ENCODE measurements at places on chromosomes 5 and 9. TPM values are rescaled to one million over a fixed set of nuclear protein-coding genes. Genes with fewer than 3 reads are reported as not detected.

DNA sequence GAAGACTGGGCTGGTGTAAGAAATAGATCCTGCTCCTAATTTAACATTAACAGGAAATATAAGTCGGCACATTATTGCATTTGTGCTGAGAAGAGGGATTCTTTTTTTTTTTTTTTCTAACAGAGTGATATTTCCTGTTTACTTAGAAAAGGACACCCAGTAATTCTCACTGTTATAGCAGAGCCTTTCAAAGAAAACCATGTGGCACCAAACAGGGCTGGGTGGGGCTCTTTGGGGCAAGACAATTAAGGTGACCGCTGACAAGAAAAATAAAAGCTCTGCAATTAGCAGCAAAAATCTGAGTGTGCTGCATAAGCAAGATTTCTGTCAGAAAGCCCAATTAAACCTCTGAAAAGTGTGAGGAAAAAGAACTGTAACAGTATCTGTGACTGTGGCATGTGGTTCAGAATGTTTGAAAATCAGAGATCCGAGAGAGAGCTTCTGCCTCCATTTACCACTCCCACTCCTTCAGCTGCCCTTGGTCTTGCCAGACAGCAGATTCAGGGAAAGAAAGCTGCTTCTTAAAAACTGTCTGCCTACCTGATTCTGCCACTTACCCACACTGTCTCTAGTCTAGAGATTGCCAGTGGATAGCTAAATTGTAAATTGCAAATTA, 77.1 kb upstream of the IQGAP2 start:
- H3K27ac ChIP-seq: no peak overlapping the region
- H3K4me1 ChIP-seq: no peaks in the 10 kb centered on the region
- no peak overlapping the region for H3K4me3 ChIP-seq
- H3K36me3 ChIP-seq: no peaks in the 10 kb centered on the region
- no peaks in the 10 kb centered on the region for H3K27me3 ChIP-seq

DNA sequence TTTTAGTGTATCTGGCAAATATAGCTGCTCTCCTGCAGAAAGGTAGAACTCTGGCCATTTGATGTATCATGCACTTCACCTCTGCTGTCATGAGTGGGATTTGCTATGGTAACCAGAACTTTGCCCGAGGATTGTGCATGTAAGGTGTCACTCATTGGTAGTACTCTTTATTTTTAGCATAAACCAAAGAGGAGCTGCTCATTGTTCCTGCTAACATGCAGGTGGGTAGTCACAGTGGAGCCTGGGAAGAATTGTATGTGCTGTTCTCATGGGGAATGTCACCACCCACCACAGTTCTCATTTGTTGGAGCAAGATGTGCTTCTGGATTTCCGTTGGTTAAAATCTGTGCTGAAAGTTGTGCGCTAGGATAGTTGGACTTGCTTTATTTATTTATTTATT, 12.3 kb downstream of the PDZD2 start:
- no peak overlapping the region for H3K4me3 ChIP-seq
- no peaks in the 10 kb centered on the region for H3K36me3 ChIP-seq

DNA sequence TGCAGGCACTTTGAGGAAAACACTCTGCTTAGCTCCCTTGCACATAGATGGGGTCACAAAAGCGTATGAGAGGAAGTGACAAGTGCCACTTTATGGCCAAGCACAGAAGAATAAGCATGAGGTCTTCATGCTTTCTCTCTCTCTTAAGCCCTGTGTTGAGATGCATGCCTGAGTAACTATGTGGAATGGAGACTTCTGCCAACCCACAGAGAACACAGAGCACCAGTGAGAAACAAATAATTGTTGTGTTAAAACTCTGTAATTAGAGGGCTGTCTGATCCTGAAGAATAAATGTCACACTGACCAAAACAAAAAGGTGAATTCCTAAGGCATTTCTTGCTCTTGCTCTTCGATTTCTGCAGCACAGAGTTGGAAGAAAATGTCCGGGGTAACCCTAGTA, 488.5 kb downstream of the CTNND2 start:
- H3K36me3 ChIP-seq: no peaks in the 10 kb centered on the region
- no peaks in the 10 kb centered on the region for H3K4me1 ChIP-seq

- H3K4me1 ChIP-seq: peaks cover 26% of the 10 kb centered on the region
- no peak within 1 kb of the TSS for H3K4me3 ChIP-seq
- H3K27ac ChIP-seq: peak within 1 kb of the TSS; percentile 67
- no peak for DNase-seq
Measured at GRCh38 chr5:132873119-132873929, at the start of gene LEAP2. Gene LEAP2, plus strand, starts transcription at chr5:132873668. Its CDS starts 27 bp downstream, at chr5:132873695.

DNA sequence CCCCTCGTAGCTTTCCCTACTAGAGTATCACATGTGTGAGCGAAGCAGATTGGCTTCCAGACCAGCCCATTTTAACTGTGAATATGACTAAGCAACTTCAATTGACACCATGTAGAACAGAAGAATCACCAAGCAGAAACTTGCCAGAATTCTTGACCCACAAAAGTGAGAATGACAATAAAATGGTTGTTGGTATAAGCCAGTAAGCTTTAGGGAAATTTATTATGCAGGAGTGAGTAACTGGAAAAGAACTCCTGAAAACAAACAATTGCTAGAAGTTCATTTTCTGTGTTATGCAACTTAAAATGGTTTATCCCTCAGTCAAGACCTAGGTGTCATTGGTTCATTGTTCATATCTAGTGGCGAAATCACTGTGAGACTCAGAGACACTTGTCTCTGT, 303.1 kb downstream of the DMRT2 start:
- H3K27me3 ChIP-seq: no peaks in the 10 kb centered on the region
- H3K4me3 ChIP-seq: no peak overlapping the region
- no peaks in the 10 kb centered on the region for H3K4me1 ChIP-seq
- H3K27ac ChIP-seq: no peak overlapping the region

DNA sequence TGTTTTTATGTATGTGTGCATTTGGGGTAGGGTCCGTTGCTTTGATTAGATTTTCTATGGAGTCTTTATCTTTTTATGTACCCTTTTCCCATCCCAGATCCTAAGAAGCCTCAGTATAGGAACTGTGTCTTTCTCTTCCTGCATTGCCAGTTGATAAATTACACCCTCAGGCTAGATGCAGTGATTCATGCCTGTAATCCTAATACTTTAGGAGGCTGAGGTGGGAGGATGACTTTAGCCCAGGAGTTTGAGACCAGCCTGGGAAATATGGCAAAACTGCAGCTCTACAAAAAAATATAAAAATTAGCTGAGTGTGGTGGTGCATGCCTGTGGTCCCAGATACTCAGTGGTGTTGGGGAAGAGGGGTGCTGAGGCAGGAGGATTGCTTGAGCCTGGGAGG, 40.2 kb downstream of the NLN start:
- H3K27ac ChIP-seq: no peak overlapping the region
- no peaks in the 10 kb centered on the region for H3K27me3 ChIP-seq
- peaks cover 4% of the 10 kb centered on the region for H3K4me1 ChIP-seq
- no peak for DNase-seq
- no peak overlapping the region for H3K4me3 ChIP-seq

- no peak overlapping the region for H3K4me3 ChIP-seq
- no peaks in the 10 kb centered on the region for H3K36me3 ChIP-seq
- H3K27me3 ChIP-seq: no peaks in the 10 kb centered on the region
- no peak overlapping the region for H3K27ac ChIP-seq
- no peaks in the 10 kb centered on the region for H3K4me1 ChIP-seq
Measured at GRCh38 chr9:77892955-77893514, 138.6 kb downstream of the GNAQ start.

DNA sequence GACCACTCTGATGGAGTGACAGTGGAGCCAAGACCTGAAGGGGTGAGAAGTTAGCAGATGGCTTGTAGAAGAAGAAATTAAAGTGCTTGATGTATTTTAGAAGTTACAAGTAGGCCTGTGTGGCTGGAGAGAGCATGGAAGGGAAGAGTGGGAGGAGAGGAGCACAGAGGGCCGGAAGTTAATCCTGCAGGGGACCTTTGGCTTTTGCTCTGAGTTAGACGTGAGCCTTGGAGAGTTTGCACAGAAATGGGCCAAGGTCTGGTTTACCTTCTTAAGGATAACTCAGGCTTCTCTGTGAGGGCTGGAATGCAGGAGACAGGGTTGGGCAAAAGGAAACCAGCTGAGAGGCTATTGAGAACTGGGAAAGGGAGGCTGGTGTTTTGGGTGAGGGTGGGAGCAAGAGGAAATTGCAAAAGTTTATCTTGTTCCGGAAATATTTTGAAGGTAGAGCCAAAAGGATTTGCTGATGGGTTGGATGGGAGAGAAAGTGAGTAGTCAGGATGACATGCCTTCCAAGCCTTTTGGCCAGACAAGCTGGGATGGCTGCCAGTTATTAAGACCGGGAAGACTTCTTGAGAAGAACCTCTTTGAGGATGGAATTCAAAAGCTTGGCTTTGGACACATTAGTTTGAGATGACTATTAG, 17.5 kb upstream of the F2RL1 start:
- no peaks in the 10 kb centered on the region for H3K4me1 ChIP-seq
- H3K27ac ChIP-seq: peak overlapping the region; percentile 47
- H3K4me3 ChIP-seq: no peak overlapping the region
- DNase-seq: no peak

GRCh38 chr9:18238254-18238653, 235.7 kb upstream of the ADAMTSL1 start:
- DNase-seq: no peak
- H3K36me3 ChIP-seq: no peaks in the 10 kb centered on the region
- no peaks in the 10 kb centered on the region for H3K27me3 ChIP-seq
- no peak overlapping the region for H3K27ac ChIP-seq

DNA sequence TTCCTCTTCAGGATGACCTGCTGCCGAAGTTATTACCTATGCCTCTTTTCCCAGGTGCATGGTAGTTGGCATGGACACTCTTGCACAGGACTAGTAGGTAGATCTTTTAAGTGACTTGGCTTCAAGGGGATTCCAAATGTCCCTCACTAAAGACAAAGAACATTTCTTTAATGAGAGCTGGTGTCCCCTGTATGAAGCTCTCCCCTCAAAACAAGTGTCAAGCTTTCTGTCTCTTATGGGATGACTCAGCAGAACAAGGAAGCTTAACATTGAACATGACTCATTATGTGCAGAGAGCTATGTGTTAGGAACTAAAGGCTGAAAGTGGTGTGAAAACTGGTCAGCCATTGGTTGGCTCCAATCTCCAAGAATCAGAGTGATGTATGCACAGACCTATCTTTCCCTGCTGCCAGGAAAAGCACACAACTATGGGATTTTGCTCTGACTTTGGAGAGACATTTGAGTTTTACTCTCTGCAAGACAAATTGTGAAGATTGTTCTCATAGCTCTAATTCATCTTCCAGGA, 120.5 kb downstream of the PRDM6 start:
- H3K27ac ChIP-seq: no peak overlapping the region
- H3K4me1 ChIP-seq: no peaks in the 10 kb centered on the region
- no peak overlapping the region for H3K4me3 ChIP-seq
- no peak for DNase-seq
- no peaks in the 10 kb centered on the region for H3K36me3 ChIP-seq

DNA sequence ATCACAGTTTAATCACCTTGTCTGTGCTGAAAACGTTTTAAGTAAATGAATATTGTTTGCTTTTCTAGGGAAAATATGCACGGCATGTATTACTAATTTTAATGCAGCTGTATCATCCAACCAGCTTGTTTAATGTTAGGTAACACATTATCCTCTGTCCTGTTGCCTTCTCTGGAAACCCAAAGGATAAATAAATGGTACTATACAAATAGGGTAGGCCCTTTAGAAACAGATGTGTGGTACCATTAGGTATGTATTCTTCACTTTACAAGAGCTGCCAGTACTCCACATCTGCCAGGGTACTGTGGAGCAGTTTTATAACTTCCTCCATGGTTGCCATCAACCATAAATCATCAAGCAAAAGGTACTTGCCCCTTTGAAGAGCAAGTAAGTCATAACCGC, 42.9 kb downstream of the FAF2 start:
- peaks cover 98% of the 10 kb centered on the region for H3K36me3 ChIP-seq
- no peaks in the 10 kb centered on the region for H3K27me3 ChIP-seq
- no peak for DNase-seq
- no peak overlapping the region for H3K4me3 ChIP-seq
- H3K4me1 ChIP-seq: peaks cover 10% of the 10 kb centered on the region

DNA sequence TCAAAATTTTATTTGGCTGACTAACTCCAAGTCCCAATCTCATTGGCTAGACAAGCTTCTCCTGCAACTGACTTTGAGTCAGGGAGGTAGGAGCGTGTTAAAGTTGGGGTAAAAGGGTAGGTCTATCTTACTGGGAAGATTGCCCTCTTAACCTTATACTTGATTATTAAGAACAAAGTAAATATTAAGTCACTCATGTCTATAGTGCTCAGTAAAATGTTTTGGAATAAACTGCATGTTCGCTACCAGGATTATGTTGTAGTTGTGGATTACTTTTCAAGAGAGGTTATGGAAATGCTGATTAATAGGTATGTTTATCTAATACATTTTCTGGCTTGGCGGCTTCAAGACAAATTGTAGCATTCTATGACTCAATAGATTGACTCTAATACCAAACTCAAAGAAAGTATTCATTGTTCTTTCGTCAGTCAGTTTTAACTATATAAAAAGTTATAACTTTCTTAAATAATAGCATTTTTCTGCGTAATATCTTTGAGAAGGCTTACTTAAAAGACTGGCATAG, 539.1 kb downstream of the PSAT1 start:
- H3K27me3 ChIP-seq: no peaks in the 10 kb centered on the region
- H3K27ac ChIP-seq: no peak overlapping the region
- no peak overlapping the region for H3K4me3 ChIP-seq
- no peaks in the 10 kb centered on the region for H3K4me1 ChIP-seq
- no peak for DNase-seq

DNA sequence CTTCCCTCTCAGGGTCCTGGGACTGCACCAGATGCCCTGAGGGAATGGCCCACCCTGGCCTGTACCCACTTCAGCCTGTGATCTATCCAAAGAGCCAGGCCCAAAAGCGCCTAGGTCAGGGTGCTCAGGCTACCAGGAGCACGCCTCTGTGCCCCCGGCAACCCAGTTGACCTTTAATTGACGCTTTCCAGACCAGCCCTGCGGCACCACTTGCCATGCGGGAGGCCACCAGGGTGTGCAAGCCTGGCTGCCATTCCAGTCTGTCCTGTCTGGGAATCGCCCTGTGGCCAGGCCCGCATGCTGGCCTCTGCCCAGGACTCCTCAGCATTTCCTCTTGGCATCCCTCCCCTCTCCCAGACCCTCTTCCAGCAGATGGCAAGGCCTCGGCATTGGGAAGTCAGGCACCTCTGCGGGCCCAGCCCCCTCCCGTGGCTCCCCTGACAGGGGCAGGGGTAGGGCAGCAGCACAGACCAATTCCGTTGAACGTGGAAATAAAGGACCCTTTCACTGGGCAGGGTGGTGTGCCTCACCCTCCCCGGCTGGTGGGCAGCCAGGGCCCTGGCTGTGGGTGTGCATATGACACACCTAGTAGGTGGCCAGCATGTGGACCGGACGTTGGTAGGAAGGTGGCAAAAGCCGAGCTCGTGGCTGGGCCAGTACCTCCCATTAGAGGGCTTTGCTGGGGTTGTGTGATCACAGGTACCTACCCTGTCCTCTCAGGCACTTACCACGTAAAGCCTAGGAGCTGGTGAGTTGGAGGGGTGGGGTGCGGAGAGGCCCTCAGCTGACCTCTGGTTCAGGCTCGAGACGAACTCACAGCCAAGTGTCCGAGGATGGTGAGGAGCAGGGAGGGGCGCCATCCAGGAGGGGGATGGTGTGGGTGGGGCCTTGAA, 3.5 kb upstream of the AIF1L start:
- no peak for DNase-seq
- H3K27me3 ChIP-seq: peaks cover 40% of the 10 kb centered on the region
- H3K4me3 ChIP-seq: no peak overlapping the region
- no peaks in the 10 kb centered on the region for H3K36me3 ChIP-seq
- H3K27ac ChIP-seq: no peak overlapping the region
- H3K4me1 ChIP-seq: peaks cover 7% of the 10 kb centered on the region

GRCh38 chr5:154683101-154683880, 71.9 kb upstream of the LARP1 start:
- H3K4me3 ChIP-seq: peak overlapping the region; percentile 65
- H3K27me3 ChIP-seq: no peaks in the 10 kb centered on the region
- H3K4me1 ChIP-seq: no peaks in the 10 kb centered on the region
- H3K27ac ChIP-seq: peak overlapping the region; percentile 85
- H3K36me3 ChIP-seq: no peaks in the 10 kb centered on the region

PRR16 gene
- 4.7 TPM for total RNA-seq

SYNPO gene
- 499 TPM for total RNA-seq

GABRA1 gene
- total RNA-seq: not detected

IQGAP2 gene
- 35.4 TPM for total RNA-seq
